ENCODE measurements at places on chromosomes 2 and 18. TPM values are rescaled to one million over a fixed set of nuclear protein-coding genes. Genes with fewer than 3 reads are reported as not detected.

The CTLA4 gene
- 0.54 TPM for total RNA-seq

The CIB4 gene
- total RNA-seq = not detected

The PRKRA gene
- total RNA-seq = 61.3 TPM

The CD8B2 gene
- not detected for total RNA-seq

The ABCG8 gene
- total RNA-seq = not detected

The SLC23A3 gene
- total RNA-seq = 4.9 TPM

GRCh38 chr2:185583058-185583816, 155.4 kb upstream of the FSIP2 start:
- H3K4me1 ChIP-seq = no peaks in the 10 kb centered on the region
- H3K27ac ChIP-seq = no peak overlapping the region
- H3K36me3 ChIP-seq = no peaks in the 10 kb centered on the region
- H3K4me3 ChIP-seq = no peak overlapping the region

DNA sequence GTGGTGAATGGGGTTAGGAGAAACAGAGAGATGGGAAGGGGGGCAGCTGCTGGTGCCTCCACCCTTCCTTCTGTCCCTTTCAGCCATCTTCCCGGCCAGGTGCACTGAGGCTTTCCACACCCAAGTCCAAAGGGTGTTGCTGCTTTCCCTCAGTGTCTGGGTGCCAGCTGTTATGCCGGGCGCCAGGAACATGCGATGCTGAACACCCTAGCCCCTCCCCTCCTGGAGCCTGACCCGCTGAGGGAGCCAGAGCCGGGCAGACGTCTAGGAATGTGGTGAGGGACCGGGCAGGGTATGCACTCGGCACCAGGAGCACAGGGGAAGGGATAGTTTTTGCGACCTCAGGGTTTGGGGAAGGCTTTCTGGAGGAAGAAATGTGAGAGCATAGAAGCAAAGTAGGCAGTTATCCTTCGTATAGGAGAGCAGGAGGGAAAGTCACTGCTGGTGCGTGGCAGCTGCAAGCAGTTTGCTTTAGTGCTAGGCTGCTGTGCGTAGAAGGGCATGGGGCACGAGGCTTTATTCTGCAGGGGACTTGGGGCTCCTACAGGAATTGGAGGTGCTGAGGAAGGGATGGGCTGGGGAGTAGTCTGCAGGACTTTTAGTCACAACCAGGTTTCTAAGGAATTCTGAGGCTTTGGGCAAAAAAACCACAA, 147.7 kb downstream of the TSN start:
- H3K27me3 ChIP-seq = no peaks in the 10 kb centered on the region
- no peak for DNase-seq
- no peaks in the 10 kb centered on the region for H3K36me3 ChIP-seq
- H3K4me3 ChIP-seq = no peak overlapping the region
- no peaks in the 10 kb centered on the region for H3K4me1 ChIP-seq

GRCh38 chr2:70531419-70532086, 22.1 kb downstream of the TGFA start:
- peaks cover 15% of the 10 kb centered on the region for H3K27me3 ChIP-seq
- H3K4me3 ChIP-seq = no peak overlapping the region
- DNase-seq = no peak

- H3K4me3 ChIP-seq = no peak overlapping the region
- no peaks in the 10 kb centered on the region for H3K27me3 ChIP-seq
- DNase-seq = no peak
- no peak overlapping the region for H3K27ac ChIP-seq
These were observed 24.3 kb downstream of the COA5 start for GRCh38 chr2:98583816-98584618.

- DNase-seq = no peak
- peaks cover 14% of the 10 kb centered on the region for H3K27me3 ChIP-seq
- H3K4me3 ChIP-seq = no peak overlapping the region
- no peaks in the 10 kb centered on the region for H3K36me3 ChIP-seq
- H3K27ac ChIP-seq = no peak overlapping the region
These were observed 53.0 kb downstream of the SKA1 start for GRCh38 chr18:50427896-50428295.

- peak; percentile 5 for DNase-seq
- peaks cover 1% of the 10 kb centered on the region for H3K4me1 ChIP-seq
- H3K36me3 ChIP-seq = no peaks in the 10 kb centered on the region
- peaks cover 42% of the 10 kb centered on the region for H3K27me3 ChIP-seq
- H3K4me3 ChIP-seq = no peak overlapping the region
- no peak overlapping the region for H3K27ac ChIP-seq
These were observed 13.4 kb upstream of the KCNG2 start for GRCh38 chr18:79784071-79784913.

- peaks cover 64% of the 10 kb centered on the region for H3K4me1 ChIP-seq
- no peak for DNase-seq
- no peak overlapping the region for H3K4me3 ChIP-seq
- no peaks in the 10 kb centered on the region for H3K27me3 ChIP-seq
These were observed 121.0 kb downstream of the ANKRD44 start for GRCh38 chr2:197189426-197190099.

DNA sequence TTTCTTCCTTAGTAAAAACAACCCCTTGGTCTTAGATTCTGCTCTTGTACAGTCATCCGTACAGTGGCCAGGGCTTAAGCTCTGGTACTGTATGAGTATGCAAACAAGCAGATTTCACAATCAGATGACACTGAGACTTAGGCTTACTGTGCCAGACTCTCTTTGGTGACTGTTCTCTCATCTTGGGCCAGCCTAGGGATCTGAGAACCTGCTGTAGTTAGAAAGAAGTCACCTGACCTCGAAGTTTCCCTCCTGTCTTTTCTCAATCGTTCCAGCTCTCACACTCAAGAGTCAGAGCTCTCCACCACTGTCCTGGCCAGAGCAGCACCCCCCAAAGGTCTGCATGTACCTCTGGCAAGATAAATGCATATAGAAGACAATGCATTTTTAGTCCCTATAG, 63.2 kb downstream of the ZEB2 start:
- peak overlapping the region; percentile 83 for H3K27ac ChIP-seq
- H3K4me1 ChIP-seq = peaks cover 96% of the 10 kb centered on the region
- DNase-seq = no peak
- H3K27me3 ChIP-seq = no peaks in the 10 kb centered on the region
- H3K4me3 ChIP-seq = peak overlapping the region; percentile 25

DNA sequence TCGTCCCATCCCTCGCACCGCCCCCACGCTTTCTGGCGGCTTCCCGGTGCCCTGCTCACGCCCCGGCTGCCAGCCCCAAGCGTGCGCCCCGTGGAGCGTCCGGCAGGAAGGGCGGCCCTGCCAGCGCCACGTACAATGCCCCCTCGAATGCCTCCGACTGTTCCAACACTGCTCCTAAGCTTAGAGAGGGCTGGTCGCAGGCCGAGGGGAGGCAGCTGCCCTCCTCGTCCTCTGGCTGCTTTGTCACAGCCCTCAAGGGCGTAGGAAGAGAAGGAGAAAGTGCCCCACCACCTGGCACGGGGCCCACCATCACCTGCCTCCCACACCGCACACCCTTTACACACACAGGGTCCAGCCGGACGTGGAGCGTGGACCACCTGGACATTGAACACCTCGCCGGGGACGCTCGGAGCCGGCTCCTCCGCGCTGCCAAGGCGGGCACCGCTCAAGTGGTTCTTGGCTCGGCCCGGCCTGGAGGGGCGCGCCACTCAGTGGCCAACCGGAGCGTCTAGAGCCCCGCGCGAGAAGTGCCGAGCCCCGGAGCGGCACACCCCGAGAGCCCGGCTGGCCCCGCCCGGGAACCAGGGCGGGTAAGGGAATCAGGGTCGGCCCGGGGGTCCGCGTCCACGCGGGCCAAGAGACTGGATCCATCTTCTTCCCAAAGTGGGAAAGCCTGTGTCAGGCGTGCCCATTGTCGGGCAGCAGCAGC, 830 bp downstream of the DNER start:
- H3K27me3 ChIP-seq = peaks cover 52% of the 10 kb centered on the region
- DNase-seq = no peak
- H3K27ac ChIP-seq = no peak overlapping the region

DNA sequence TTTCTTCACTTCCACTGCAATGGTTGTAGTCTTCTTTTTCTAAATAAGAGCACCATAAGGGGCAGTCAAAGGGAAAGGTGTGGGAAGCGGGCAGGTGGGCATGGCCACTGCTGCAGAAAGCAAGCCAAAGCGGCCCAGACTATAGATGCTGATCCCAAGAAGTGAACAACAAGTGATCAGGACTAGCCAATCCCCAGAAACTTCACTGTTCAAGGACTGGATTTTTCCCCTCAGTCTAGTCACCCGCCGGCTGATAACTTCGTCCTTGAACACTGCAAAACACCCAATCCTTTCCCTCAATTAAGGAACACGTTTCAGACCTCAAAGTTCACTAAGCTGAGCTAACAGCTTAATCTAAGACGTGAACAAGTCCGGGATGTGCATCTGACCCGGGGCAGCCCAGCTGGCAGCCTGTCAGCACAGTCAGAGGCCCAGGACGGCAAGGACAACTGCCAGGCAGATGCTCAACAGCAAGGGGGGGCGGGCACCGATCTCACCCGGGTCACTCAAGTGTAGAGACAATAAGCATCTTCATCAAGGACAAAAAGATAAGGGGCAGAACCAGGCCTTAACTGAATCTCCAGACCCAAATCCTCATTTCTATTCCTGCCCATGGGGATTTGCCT, 59.8 kb downstream of the HDLBP start:
- H3K36me3 ChIP-seq = peaks cover 85% of the 10 kb centered on the region
- H3K4me3 ChIP-seq = no peak overlapping the region
- no peaks in the 10 kb centered on the region for H3K4me1 ChIP-seq
- H3K27me3 ChIP-seq = no peaks in the 10 kb centered on the region
- DNase-seq = no peak

DNA sequence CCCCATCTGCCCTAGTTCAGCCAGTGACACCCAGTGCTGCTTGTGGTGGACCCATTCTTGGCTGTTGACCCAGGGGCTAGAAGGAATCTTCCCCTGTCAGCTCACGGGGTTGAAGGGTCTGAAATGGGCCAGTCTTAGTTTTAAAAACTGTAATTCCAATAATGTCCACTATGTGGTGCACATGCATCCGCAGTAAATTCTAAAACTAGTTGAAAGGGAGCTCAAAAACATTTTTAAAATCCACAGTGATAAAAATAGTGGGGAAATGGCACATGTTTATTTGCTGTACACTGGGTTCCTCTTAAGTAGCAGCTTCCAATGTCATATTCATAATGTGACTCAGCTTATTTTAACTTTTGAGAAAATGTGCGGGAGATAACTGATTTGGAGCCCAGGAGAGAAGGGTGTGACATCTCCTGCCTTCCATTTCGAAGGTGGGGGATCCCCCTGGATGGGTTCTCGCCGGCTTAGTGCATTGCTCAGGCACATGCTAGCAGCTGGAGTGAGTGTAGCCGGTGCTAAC, 32.8 kb downstream of the GRHL1 start:
- H3K4me1 ChIP-seq = peaks cover 6% of the 10 kb centered on the region
- no peak overlapping the region for H3K27ac ChIP-seq
- no peaks in the 10 kb centered on the region for H3K36me3 ChIP-seq
- no peak overlapping the region for H3K4me3 ChIP-seq

GRCh38 chr18:56907771-56908170, 239.1 kb upstream of the BOD1L2 start:
- no peak overlapping the region for H3K4me3 ChIP-seq
- no peaks in the 10 kb centered on the region for H3K4me1 ChIP-seq
- H3K27me3 ChIP-seq = no peaks in the 10 kb centered on the region
- peaks cover 13% of the 10 kb centered on the region for H3K36me3 ChIP-seq
- no peak overlapping the region for H3K27ac ChIP-seq

- no peaks in the 10 kb centered on the region for H3K36me3 ChIP-seq
- no peak for DNase-seq
- H3K4me3 ChIP-seq = no peak overlapping the region
- H3K27ac ChIP-seq = no peak overlapping the region
These were observed 22.0 kb downstream of the RBM43 start for GRCh38 chr2:151239624-151240023.

GRCh38 chr2:233711312-233712008, 1.2 kb upstream of the UGT1A5 start:
- DNase-seq = peak; percentile 55
- H3K4me3 ChIP-seq = no peak overlapping the region
- no peak overlapping the region for H3K27ac ChIP-seq
- no peaks in the 10 kb centered on the region for H3K36me3 ChIP-seq
- H3K27me3 ChIP-seq = peaks cover 32% of the 10 kb centered on the region

GRCh38 chr2:11559786-11560155, 25.9 kb downstream of the GREB1 start:
- no peak overlapping the region for H3K27ac ChIP-seq
- peaks cover 28% of the 10 kb centered on the region for H3K27me3 ChIP-seq
- no peaks in the 10 kb centered on the region for H3K4me1 ChIP-seq
- DNase-seq = no peak
- H3K4me3 ChIP-seq = no peak overlapping the region

- no peak overlapping the region for H3K4me3 ChIP-seq
- no peaks in the 10 kb centered on the region for H3K4me1 ChIP-seq
- no peak overlapping the region for H3K27ac ChIP-seq
- peaks cover 6% of the 10 kb centered on the region for H3K27me3 ChIP-seq
- DNase-seq = no peak
- no peaks in the 10 kb centered on the region for H3K36me3 ChIP-seq
These were observed 136.5 kb upstream of the TWIST2 start for GRCh38 chr2:238711346-238711745.

- H3K4me1 ChIP-seq = no peaks in the 10 kb centered on the region
- no peak for DNase-seq
- no peak overlapping the region for H3K4me3 ChIP-seq
- H3K27me3 ChIP-seq = no peaks in the 10 kb centered on the region
- no peak overlapping the region for H3K27ac ChIP-seq
These were observed 25.0 kb downstream of the FASTKD2 start for GRCh38 chr2:206790311-206790935.

GRCh38 chr2:230176996-230177395, 42.8 kb downstream of the SP110 start:
- H3K27me3 ChIP-seq = no peaks in the 10 kb centered on the region
- peaks cover 98% of the 10 kb centered on the region for H3K36me3 ChIP-seq
- H3K27ac ChIP-seq = no peak overlapping the region
- no peak overlapping the region for H3K4me3 ChIP-seq
- no peak for DNase-seq

GRCh38 chr2:189798312-189799029, 14.2 kb downstream of the PMS1 start:
- H3K36me3 ChIP-seq = peaks cover 51% of the 10 kb centered on the region
- DNase-seq = no peak
- H3K27ac ChIP-seq = no peak overlapping the region
- H3K4me1 ChIP-seq = peaks cover 5% of the 10 kb centered on the region
- no peak overlapping the region for H3K4me3 ChIP-seq

- peaks cover 87% of the 10 kb centered on the region for H3K4me1 ChIP-seq
- no peaks in the 10 kb centered on the region for H3K27me3 ChIP-seq
- H3K36me3 ChIP-seq = peaks cover 41% of the 10 kb centered on the region
- DNase-seq = no peak
These were observed 21.1 kb downstream of the NFE2L2 start for GRCh38 chr2:177243476-177243875.

GRCh38 chr2:95019572-95019971, 5.9 kb upstream of the MAL start:
- DNase-seq = no peak
- H3K4me3 ChIP-seq = no peak overlapping the region
- peaks cover 2% of the 10 kb centered on the region for H3K4me1 ChIP-seq
- no peaks in the 10 kb centered on the region for H3K36me3 ChIP-seq
- no peak overlapping the region for H3K27ac ChIP-seq

GRCh38 chr2:100214265-100214971, 72.0 kb upstream of the AFF3 start:
- no peak for DNase-seq
- no peak overlapping the region for H3K27ac ChIP-seq
- H3K4me3 ChIP-seq = no peak overlapping the region
- H3K4me1 ChIP-seq = peaks cover 5% of the 10 kb centered on the region
- H3K27me3 ChIP-seq = peaks cover 10% of the 10 kb centered on the region

- H3K36me3 ChIP-seq = no peaks in the 10 kb centered on the region
- DNase-seq = no peak
- no peaks in the 10 kb centered on the region for H3K27me3 ChIP-seq
- H3K4me3 ChIP-seq = no peak overlapping the region
- H3K4me1 ChIP-seq = no peaks in the 10 kb centered on the region
- no peak overlapping the region for H3K27ac ChIP-seq
These were observed 208.4 kb downstream of the FIGN start for GRCh38 chr2:163527381-163527780.
